Left colon (tissue), 2 donors: ENCODE measurements at places on chromosomes 5 and 9. TPM values are rescaled to one million over a fixed set of nuclear protein-coding genes. Genes with fewer than 3 reads are reported as not detected.

The NEUROG1 gene
- not detected for total RNA-seq

The SPATA31E1 gene
- not detected for total RNA-seq

The MYMK gene
- total RNA-seq, result not detected

The LURAP1L gene
- total RNA-seq, result 29.8 TPM

The ADAMTS13 gene
- total RNA-seq, result 4.4 TPM

The TRIM36 gene
- total RNA-seq, result 39.8 TPM

The ZBTB5 gene
- 10.0 TPM for total RNA-seq

The MCC gene
- total RNA-seq, result 1.9 TPM

The CCDC112 gene
- total RNA-seq, result 10.8 TPM

The UBE2QL1 gene
- 0.73 TPM for total RNA-seq

The EXOSC2 gene
- 19.7 TPM for total RNA-seq

The CHD1 gene
- total RNA-seq, result 44.9 TPM

The IL6ST gene
- 114 TPM for total RNA-seq

The ELAVL2 gene
- 0.47 TPM for total RNA-seq

The IL33 gene
- total RNA-seq, result 5.3 TPM

The LCN1 gene
- total RNA-seq, result not detected

The LHX3 gene
- not detected for total RNA-seq

The CNTFR gene
- total RNA-seq, result 6.4 TPM

The SPOCK1 gene
- 2.3 TPM for total RNA-seq

The SCAI gene
- 7.2 TPM for total RNA-seq

The TLR4 gene
- total RNA-seq, result 12.8 TPM

The PCDHAC1 gene
- 0.15 TPM for total RNA-seq

The ARAP3 gene
- 5.3 TPM for total RNA-seq

The TAF11L5 gene
- not detected for total RNA-seq

The ERCC8 gene
- total RNA-seq, result 9.1 TPM

The PCDHGB3 gene
- 1.5 TPM for total RNA-seq

The NTNG2 gene
- total RNA-seq, result 0.75 TPM

The AGXT2 gene
- not detected for total RNA-seq

The RAB14 gene
- total RNA-seq, result 87.1 TPM
